ENCODE measurements at places on chromosomes 2 and 18. TPM values are rescaled to one million over a fixed set of nuclear protein-coding genes. Genes with fewer than 3 reads are reported as not detected.
A peak's percentile ranks its signal among the peaks of the same experiment; 100 is the strongest.

PTPRN gene
- 0.09 TPM for total RNA-seq

DNA sequence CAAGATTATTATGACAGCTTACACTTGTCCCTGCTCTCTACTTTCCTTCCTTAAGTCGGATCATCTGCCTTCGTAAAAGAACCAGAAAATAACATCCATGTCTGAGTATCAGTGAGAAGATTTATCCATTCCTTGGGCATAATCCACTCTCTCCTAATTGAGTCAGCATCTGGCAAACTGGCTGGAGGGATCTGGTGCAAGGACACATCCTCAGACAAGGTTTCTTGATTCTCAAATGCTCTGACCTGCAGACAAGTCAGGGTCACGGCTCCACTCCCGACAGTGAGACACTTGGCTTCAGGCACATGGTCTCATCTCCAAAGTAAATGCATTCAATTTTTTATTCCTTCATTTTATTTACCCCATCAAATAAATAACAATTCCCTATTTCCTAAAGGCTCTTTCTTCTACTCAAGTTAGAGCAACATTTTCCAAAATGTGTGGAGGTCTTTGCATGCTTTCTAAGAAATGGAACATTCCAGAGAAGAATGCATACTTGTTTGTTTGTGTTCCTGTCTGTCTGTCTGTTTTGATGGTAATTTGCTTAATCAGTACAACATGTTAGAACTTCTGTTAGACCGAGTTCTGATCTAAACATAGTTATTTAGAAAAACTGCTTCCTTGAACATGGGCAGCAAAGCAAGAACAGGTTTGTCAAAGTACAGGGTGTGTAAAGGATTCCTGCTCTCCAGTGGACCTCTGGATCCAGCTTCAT lies 246.9 kb downstream of the IRS1 start:
- no peak for DNase-seq

- no peak for DNase-seq
These were observed 1009.9 kb upstream of the KLHL29 start for GRCh38 chr2:22375096-22375495.

GRCh38 chr2:45085487-45085886 lies 76.2 kb upstream of the SIX2 start:
- DNase-seq, result no peak

DNA sequence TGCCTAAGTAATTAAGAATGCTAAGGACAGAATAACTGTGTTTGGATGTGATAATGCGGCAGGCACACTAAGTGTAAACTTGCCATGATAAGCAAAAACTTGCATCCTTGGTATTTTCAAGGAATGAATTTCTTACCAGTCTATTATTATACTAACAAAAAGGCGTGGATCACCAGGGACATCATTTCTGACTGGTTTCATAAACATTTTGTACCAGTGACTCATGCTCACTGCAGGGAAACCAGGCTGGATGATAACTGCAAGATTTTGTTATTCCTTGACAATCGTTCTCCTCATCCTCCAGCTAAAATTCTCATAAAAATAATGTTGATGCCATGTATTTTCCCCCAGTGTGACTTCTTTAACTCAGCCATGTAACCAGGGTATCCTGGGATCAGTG lies 289.5 kb downstream of the CDCA7 start:
- DNase-seq, result no peak

- peak; percentile 27 for DNase-seq
These were observed 129.0 kb upstream of the MYCN start for GRCh38 chr2:15811367-15811766.

MATN3 gene
- total RNA-seq, result 0.31 TPM

- no peak for DNase-seq
These were observed 13.2 kb downstream of the IL36A start for GRCh38 chr2:113018509-113018908.

- no peak for DNase-seq
These were observed 37.7 kb downstream of the ST8SIA3 start for GRCh38 chr18:57390044-57390443.

DNA sequence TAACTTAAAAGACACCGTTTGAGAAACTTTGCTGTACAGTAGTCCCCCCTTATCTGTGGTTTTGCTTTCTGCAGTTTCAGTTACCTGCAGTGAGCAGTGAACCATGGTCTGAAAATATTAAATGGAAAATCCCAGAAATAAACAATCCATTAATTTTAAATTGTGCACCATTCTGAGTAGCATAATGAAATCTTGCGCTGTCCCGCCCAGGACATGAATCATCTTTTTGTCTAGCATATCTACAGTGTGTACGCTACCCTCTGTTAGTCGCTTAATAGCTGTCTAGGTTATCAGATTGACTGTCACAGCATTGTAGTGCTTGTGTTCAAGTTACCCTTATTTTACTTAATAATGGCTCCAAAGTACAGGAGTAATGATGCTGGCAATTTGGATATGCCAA lies 6.1 kb downstream of the ARPC2 start:
- DNase-seq, result no peak

DNA sequence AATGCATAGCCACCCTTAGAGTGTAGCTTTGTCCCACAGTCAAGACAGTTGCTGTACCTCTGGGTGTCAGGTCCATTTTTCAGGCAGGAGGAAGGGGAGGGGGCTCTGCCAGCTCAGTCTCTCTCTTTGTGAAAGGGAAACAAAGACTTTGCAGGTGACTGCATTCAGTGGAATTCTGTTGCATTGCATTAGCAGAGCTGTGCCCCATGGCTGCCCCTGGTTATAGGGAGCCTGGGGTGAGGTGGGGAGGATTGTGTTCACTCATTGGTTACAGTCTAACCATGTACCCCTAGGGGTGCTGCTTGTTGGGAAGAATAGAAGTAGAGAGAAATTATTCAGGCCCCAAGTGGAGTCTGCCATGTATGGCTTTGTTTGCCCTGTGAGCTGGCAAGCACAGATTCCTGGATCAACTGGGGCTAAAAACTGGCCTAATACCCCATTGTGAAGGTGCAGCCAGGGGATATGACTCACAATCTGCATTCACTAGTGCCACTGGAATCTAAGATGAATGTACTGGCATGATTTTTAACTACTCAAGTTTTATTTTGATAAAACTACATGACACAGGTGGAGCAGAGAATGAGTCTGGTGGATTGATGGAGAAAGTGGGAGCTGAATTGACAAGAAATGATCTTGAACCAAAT lies 118.4 kb downstream of the SH3BP4 start:
- no peak for DNase-seq

GKN2 gene
- not detected for total RNA-seq

- DNase-seq, result no peak
These were observed 35.2 kb upstream of the NAPG start for GRCh38 chr18:10490401-10491165.

VIL1 gene
- total RNA-seq, result not detected

- DNase-seq, result peak; percentile 96
These were observed 96.8 kb downstream of the VAPA start for GRCh38 chr18:10010611-10011015.

CYP1B1 gene
- 2.7 TPM for total RNA-seq

DNA sequence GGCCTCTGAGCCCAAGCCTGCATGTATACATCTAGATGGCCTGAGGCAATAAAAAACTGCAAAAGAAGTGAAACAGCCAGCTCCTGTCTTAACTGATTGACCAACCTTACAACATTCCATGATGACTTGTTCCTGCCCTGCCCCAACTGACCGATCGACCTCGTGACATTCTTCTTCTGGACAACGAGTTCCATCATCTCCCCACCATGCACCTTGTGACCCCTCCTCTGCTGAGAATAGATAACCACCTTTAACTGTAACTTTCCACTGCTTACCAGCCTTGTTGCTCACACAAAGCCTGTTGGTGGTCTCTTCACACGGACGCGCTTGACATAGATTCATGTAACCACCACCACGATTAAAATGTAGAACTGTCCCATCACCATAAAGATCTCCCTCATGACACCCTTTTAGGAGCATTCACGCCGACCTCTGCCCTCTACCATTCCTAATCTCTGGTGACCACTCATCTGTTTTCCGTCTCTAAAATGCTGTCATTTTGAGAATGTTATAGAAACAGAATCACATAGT lies 120.1 kb upstream of the REV1 start:
- no peak for DNase-seq

DNA sequence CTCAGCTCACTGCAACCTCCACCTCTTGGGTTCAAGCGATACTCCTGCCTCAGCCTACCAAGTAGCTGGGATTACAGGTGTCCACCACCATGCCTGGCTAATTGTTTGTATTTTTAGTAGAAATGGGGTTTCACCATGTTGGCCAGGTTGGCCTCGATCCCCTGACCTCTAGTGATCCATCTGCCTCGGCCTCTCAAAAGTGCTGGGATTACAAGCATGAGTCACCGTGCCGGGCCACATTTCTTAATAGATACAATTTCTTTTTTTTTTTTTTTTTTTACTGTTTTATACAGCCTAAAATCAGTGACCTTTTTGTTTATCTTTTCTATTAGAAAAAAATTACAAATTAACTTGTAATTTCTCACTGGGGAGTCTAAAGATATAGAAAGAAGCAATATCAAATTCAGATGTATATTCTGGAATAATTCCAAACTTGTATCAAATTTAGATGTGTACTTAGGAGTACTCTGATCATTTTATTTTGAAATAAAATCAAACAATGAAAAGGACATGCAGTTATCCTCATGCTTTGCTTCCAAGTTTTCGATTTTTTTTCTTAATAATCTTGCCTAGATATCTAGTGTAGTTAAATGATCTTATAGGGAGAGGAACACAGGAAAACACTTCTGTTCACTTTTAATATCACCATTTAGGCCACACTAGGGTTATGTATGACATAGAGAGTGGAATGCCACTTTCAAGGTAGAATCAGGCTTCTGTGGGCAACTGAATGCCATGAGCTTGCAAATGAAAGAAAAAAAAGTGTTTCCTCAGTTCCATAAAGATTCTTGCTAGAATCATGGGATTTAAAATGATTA lies 1089.3 kb downstream of the SUCLG1 start:
- no peak for DNase-seq

DNA sequence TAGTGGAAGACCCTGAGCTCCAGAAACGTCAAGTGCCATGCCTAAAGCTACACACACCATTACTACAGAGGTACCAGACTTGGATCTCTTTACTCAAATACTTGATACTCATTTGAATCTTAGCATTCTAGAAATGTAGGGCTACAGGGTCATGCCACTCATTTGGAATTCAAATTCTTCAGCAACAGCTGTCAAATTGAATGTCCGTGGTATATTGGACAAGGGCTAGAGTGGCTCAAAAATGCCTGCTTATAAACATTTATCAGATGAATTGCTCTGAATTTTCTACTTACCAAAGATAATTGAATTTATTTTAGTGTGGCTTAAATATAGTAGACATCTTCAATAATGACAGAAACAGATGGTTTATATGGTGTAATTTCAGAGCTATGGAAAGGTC lies 669.7 kb downstream of the SLC4A3 start:
- DNase-seq, result no peak

DNA sequence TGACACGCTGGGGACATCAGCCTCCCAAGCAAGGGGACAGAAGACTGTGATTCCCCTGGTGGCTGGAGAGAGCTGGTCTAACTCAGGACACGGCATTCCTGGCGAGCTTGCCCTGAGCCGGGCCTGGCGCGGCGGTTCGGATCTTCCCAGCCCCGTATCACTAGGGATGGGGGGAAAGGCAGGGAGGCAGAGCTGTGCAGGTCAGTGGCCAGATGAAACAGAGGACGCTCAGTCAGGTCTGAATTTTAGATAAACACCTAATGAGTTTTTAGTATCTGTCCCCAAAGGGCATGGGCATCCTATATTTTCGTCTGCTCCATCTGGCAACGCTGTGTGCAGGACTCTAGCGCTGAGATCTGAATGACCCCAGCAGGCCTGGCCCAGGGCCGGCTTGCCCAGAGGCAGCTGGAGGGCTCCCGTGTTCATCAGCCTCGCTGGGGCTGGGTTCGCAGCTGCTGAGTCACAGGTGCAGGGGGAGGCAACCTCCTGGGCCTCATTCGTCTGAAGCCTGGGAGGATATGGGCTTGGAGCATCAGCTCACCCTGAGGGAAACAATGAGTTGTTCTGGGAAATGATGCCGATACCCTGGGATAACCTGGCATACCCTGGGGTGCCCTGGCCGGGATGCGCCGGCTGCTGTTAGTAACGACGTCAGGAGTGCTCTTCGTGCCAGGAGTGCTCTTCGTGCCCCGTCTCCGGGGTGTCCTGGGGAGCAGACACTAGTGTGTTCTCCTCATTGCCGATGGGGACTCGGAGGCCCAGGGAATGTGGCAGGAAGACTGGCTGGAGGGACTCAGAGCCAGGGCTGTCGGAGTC lies 48.1 kb upstream of the HPCAL1 start:
- DNase-seq, result peak; percentile 53

- DNase-seq, result peak; percentile 93
These were observed 199.3 kb downstream of the HDAC4 start for GRCh38 chr2:239201531-239201876.

DNA sequence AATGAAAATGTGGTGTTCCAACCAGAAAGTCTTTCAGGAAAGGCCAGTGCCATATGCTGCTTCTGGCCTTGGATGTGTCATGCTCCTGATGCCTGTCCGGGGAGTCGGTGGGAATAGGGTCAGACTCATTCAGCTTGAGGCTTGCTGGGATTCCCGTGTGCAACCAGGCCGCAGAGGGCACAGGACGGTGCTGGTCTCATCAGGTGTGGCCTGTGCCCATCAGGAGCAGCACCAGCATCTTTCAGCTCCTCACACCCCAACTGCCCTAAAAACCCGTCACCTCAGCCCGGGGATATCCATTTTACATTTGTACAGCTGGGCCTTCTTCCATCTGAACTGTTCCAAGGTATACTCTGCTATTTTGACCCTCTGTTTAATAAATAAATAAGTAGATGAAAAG lies 13.3 kb upstream of the CNNM3 start:
- DNase-seq, result no peak

DNA sequence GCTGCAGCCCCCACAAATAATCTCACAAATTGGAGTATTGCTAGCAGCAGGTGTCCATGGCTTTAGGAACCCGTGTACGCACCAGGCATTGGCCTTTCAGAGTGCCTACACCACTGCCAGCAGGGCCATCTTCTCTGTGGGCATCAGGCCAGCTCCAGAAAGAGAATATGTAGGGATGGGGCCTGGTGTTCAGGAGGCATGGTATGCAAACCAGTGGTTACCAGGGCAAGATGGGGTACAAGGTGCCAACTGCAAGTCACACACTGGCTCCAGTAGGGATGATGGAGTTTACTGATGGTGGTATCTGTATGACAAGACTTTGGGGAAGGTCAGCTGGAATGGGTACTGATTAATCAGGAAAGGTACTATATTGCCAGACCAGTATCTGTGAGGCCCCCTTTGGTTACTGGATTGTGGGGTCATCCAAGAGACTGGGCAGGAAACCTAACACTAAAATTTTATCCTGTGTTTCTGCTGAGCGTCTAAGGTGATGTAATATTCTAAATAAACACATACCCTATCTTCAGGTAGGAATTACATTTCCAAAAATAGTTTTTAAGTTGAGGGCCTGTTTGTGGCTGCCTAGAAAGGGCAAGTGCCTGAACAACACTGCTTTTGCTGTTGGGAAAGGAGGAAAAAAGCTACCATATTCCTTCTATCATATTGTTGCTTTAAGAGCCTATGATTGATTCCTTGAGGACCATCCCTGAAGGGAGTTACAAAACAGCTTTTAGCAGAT lies 9.0 kb downstream of the CNOT9 start:
- peak; percentile 10 for DNase-seq

ANTXR1 gene
- 86.0 TPM for total RNA-seq
